Upper lobe of right lung (tissue), 1 donor: ENCODE measurements at places on chromosomes 5 and 9.

GRCh38 chr5:62741761-62742160 lies 163.1 kb downstream of the LRRC70 start:
- DNase-seq = no peak

- DNase-seq = no peak
These were observed 23.2 kb downstream of the LEAP2 start for GRCh38 chr5:132896685-132897084.

GRCh38 chr9:116547729-116548426 lies 139.2 kb upstream of the TRIM32 start:
- DNase-seq = no peak

DNA sequence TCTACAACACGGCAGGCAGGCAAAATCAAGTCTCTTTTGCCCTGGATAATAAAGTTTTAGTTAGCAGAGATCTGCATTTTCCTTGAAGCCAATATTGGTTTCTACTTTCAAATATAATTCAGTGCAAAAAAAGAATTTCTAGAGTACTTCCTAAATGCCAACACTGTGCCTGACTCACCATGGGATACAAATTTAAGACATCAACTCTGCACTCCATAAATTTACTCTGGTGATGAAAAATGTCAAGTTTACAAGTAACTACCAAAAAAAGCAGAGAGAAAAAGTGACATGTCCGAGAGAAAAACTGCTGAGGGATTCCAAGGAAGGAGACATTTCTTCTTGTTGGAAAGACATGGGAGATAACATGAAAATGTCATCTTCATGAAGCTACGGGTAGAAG lies 119.7 kb downstream of the RAPGEF6 start:
- DNase-seq = no peak

DNA sequence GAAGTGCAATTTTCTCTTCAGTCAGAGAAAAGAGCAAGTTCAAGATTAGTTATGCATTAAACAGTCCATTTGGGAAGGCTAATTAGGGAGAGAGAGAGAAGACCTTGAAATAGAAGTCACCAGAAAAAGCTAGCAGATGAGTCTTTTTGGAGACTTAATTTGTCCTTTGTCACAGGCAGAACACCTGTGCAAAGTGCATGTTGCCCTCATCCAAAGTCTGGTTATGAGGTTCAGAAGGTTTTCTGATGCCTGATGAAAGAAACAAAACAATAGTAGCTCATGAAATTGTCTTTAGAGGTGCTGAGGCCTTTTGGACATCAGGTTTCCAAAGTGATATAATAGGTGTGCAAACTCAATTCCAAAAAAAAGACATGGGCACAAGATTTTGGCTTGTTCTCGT lies 199.3 kb downstream of the MAN2A1 start:
- no peak for DNase-seq
